Stimulated activated CD8-positive, alpha-beta memory T cell treated with anti-CD3 and anti-CD28 coated beads, Interleukin-15, amount 100 ng/mL, for 1 hour (primary cell): ENCODE measurements at places on chromosomes 13 and 19.

- DNase-seq = peak; percentile 34
Measured at GRCh38 chr13:73984949-73985691, 149.1 kb downstream of the KLF12 start.

- DNase-seq = no peak
Measured at GRCh38 chr19:10720607-10721125, 2.8 kb downstream of the DNM2 start.

GRCh38 chr13:98783856-98784478, 31.5 kb upstream of the SLC15A1 start:
- no peak for DNase-seq

DNA sequence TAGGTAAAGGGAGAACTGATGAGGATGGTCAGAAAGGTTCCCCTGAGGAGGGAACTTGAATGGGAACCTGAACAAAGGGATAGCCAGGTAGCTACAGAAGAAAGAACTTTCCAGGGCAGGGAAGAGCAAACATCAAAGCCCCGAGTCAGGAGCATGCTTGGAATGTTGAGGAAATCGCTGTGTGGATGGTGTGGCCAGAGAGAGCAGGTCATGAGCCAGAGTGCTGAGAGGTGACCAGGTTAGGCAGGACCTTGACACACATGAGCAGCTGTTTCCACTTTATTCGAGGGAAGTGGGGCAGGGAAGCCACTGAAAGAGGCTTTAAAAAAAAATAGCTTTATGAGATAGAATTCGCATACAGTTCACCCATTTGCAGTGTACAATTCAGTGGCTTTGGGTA, 4.4 kb downstream of the RAB8A start:
- no peak for DNase-seq

DNA sequence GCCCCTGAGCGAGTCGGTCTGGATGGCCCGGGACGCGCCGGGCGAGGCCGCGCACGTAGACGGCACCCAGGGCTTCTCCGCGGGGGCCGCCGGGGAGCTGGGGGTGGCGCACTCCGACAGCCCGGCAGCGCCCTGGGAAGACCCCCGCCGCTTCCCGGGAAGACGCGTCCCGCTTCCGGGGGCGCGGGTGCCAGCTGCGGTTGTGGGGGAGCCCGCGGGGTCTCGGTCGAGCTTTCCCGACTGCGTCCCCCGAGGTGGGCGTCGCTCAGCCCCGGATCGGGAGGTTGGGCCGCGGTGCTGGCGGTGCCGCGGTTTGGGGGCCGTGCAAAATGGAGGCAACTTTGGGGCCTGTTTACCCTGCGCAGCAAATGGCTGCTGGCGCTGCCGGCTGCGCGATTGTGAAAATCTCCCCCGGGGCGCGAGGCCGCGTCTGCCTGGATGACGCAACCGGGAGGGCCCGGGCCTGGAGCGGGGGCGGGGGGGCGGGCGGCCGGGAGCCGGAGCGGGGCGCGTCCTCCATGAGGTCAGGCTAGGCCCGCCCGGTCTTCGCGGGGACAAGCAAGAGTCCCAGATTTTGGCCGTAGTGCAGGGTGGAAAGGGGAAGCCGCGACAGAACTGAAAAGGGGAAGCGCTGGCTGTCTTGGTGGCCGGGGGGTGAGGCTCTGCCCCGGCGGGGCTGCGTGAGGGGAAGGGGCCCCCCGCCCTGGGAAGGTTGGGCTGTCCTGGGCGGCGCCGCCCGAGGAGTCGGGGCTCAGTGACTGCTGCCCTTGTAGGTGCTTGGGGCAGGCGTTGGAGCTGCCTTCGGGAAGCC, 11.3 kb downstream of the PEAK3 start:
- no peak for DNase-seq

- DNase-seq = no peak
Measured at GRCh38 chr13:20993661-20994440, 67.5 kb downstream of the LATS2 start.
